Body of pancreas (tissue), 4 donors: ENCODE measurements at places on chromosomes 5 and 9.

- DNase-seq, result no peak
Observed at GRCh38 chr5:5628866-5629606, 206.6 kb downstream of the ICE1 start.

- DNase-seq, result no peak
Observed at GRCh38 chr5:77175231-77175630, 35.2 kb upstream of the PDE8B start.

DNA sequence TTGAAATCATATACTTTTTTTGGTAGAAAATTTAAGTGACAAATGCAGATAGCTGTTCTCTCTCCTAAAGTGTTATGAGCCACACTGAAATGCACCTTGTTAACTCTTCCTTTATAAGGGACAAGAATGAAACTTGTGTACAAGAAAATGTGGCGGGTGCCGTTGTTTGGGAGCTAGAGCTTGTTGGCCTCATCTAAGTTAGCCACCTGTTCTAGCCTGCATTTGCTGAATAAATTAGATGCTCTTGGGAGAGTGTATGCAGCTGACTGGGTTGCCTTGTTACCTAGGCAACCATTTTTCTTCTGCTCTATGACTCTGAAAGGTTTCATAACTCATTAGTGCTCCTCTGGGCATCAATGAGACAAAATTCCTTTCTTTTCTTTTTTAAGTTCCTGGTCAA, 174.3 kb downstream of the TAF11L14 start:
- DNase-seq, result no peak

- DNase-seq, result no peak
Observed at GRCh38 chr9:21967702-21968101, 26.5 kb downstream of the CDKN2A start.

DNA sequence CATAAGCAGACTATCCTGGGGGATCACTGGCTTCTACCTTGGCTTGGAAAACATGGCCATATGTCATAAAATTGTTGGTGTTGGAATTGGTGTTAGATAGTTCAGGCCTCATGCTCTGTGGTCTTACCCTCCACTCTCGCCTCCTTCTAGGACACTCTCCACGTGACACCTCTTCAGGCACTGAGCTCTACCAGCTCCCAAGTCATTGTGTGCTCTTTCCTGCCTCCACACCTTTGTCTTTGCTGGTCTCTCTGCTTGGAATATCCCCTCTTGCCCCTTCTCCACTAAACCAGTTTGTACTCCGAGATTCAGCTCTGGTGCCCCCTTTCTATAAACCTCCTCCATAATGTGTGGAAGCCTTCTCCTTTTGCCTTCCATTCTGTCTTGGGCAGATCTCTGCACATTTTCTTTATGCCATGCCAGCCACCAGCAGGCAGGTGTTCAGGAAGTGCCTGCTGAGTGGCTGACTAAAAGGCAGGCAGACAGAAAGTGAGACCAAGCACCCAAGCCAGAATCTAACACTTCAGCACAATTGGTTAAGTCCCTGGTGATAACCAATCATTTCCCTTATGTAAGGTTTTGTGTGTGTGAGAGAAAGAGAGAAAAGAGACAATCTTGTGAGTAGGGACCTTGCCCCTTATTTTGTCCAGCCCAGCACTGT, 37.7 kb downstream of the SAR1B start:
- no peak for DNase-seq

DNA sequence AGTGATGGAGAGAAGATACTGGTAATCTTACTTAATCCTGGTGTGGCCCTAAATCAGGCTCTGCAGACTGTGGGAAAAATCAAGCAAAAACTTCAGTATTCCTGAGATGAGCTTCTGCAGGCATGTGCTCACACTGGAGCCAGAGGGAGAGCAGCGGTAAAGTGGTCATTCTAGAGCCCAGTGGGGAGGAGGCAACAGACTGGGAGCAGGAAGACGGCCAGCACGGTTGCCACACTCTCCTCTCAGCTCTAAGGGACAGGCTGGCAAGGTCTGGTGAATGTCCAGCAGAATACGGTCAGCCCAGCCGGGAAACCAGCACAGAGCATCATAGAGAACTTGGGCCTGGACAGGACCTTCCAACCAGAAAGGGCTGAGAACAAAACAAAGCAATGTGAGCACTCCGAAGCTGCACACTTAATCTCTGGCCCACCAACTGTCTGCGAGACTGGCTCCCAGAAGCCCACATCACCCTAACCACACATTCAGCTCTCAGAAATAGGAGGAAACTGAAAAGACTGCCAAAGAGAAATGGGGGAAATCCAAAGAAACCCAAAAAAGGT, 30.3 kb downstream of the MED27 start:
- no peak for DNase-seq

DNA sequence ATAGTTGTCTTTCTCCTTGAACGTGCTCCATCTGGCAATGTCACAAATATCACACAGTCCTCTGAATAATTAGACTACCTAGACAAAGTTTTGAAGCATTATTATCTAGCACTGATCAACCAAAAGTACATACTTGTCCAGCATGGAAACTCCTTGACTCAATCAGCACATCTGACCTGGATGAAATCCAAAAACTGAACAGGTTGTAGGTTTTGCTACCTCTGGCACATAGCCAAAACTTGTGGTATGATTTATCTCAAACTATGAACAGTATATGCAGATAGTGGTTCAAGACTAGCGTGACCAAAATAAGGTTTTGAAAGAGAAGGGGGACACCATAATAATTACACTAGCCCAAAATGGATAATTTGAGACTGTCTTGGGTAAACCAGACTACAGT, 158.1 kb downstream of the ARRDC3 start:
- no peak for DNase-seq

- DNase-seq, result no peak
Observed at GRCh38 chr5:135543485-135544304, 7.9 kb upstream of the NEUROG1 start.

- no peak for DNase-seq
Observed at GRCh38 chr9:76176171-76176570, 218.1 kb downstream of the RFK start.

DNA sequence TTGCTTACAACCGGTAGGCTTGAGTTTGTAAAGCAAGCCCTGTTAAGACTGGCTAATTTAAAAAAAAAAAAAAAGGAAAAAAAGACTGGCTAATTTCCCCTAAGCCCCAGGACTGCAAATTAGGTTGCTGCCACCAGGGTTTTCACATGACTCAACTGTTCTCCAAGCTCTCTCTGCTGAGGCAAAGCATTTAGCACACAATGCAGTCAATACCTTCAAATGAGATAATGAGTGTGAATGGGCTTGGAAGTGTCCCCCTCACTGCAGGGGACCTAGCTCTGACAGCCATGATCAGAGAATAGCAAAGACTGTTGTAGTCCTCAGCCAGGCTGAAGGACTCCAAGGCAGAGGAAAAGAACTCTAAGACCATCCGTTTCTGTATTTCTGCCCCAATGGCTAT, 42.8 kb upstream of the ZSWIM6 start:
- no peak for DNase-seq

DNA sequence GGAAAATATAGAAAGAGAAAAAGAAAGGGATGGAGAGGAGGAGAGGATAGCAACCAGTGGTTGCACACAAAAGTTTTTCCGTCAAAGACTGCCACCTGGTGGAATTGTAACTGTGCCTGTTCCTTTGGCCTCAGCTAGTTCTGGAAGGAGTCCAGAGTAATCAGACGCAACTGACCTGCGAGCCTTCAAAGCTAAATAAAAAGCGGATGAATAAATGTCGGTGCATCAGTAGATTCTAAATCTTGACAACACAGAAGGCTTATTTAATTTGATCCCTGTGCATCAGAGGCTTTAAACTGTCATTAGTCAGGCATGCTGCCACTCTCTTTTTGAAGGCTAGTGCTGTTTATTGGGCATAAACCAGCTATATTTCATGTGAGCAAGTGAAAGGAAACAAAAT, 132.9 kb upstream of the ACO1 start:
- DNase-seq, result peak; percentile 58

DNA sequence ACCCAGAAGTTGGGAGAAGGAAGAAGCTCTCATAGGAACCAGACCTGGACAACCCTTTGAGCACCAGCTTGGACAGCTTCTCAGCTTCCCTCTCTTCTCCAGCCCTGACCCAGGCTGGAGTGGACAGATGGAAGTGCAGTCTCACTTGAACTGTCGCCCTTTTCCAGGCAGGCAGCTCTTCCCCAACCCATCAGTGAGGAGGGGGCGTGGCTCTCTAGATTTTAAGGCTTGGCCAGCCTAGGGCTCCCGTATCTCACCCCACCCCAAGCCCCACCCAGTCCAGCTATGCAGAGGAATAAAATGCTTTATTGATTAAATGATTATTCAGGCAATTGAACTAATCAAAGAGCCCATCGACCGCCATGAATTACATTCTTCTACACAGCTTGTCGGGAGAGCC, 2.2 kb downstream of the PAX5 start:
- DNase-seq, result no peak

- DNase-seq, result no peak
Observed at GRCh38 chr5:58201922-58202648, 257.8 kb downstream of the PLK2 start.

- no peak for DNase-seq
Observed at GRCh38 chr9:86577420-86578333, 223.5 kb upstream of the TUT7 start.

DNA sequence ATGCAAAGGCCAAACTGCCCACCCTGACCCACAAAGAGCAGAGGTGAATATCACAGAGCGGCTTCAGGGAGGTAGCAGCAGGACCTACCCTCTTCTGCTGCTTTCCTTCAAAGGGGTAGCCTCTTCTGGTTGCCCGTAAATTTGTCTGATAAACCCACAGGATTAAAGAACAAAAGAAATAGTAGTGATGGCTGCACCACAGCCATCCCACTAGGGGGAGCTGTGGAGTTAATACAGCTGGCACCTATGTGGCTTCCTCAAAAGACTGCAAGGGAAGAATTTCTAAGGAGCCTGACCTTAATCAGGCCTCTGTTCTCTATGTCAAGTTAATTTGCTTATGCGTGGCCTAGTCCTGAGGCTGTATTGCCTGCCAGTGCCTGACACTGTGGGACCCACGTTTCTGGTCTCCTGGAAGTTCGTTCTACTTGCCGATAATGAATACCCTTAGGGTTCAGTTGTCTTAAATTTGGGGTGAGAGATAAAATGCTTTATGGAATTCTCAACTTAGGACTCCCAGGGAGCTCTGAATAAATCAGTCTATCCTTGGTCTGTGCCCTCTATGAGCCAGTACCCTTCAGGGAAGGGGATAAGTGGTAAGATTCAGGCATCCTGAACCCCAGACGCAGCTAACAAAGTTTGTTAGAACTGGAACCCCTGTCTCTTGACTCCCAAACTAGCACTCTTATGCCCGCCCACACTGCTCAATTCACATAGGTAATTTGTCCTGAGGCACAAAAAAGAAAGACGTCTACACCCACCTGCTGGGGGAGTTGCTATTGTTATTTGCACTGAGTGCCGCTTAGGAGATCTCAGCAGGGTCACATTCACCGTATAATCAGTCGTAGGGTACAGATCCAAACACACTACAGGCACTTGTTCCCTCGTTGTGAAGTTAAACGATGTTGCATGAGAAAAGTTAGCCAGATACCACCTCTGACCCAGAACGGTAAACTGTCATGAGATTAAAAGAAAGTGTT, 77.1 kb downstream of the SUSD1 start:
- DNase-seq, result peak; percentile 62

- no peak for DNase-seq
Observed at GRCh38 chr9:20478786-20479185, 143.5 kb downstream of the MLLT3 start.

- no peak for DNase-seq
Observed at GRCh38 chr5:136193322-136193935, 467 bp upstream of the SMIM32 start.

DNA sequence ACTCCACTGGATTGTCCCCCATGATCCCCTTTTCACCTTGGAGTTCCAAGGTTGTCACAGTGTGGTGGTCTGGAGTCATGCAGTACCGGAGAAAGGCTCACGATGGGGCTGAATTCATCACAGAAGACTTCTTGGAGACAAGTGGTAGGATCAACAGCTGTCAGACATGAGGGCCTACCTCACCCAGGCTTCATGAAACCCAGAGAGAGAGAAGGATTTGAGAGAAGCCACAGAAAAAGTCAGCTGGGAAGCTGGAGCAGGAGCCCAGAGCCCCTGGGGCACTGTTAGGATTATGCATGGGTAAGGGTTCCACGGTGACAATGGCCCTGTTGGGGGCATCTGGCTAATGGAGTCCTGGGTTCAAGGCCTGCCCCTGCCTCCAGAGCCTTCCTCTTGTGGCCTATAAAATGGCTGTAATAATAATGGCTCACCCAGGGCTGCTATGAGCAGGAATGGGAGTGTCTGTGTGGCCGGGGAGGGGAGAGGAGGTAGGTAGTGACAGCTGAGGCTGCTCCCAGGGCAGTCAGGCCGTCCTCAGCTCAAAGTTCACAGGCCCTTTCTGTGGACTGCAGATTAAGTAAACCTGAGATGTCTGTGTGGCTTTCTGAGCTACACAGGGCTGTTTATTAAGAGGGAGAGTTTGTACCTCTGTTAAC, 910 bp downstream of the TRIM14 start:
- DNase-seq, result peak; percentile 54

- DNase-seq, result no peak
Observed at GRCh38 chr9:68704498-68704813, 584 bp upstream of the PIP5K1B start.

GRCh38 chr5:158747816-158748432, 351.8 kb downstream of the EBF1 start:
- DNase-seq, result no peak

GRCh38 chr9:20642045-20642444, 19.7 kb upstream of the MLLT3 start:
- no peak for DNase-seq

GRCh38 chr5:38670878-38671277, 114.4 kb upstream of the LIFR start:
- DNase-seq, result no peak

- DNase-seq, result no peak
Observed at GRCh38 chr5:108743319-108743718, 4.4 kb upstream of the FER start.

DNA sequence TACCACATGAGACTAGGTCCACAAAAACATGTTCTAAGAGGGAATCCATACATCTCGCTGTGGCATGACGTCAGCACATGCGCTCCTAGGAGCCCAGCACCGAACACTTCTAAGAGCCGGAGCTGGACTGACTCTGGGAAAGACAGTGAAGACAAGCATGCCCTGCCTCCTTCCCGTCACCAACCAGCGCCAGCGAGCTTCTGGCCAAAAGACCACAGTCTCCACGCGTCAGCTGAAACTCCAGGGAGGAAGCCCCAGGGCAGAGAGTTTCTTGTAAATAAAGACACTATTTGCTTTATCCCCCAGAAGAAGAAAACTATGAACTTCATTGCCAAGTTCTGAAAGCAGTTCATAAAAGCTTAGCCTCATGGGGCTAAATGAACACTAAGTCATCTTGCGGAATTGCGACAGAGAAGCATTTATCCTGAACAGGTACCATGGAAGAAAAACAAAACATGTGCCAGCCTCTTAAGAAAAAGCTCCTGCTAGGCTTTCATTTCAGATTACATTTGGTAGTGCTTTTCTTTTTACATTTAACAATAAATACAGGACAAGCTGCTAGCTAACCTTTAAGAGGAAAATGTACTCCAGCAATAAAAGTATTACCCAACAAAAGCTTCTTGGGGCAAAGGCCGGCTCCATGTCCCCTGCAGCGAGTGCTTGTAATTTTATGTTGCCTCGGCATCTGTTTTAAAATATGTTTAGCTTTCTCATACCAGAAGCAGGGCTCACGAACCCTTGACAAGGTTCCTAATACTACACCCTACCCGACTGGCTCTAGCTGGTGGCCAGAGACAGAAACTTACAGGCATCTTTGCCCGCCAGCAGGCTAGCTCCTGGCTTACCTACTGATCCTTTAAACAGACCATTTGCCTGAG, 96.5 kb downstream of the PRRT1B start:
- no peak for DNase-seq
